CD4-positive, alpha-beta T cell treated with Interleukin-6 for 4 hours (primary cell): ENCODE measurements at places on chromosomes 16 and 17.
A peak's percentile ranks its signal among the peaks of the same experiment; 100 is the strongest.

DNA sequence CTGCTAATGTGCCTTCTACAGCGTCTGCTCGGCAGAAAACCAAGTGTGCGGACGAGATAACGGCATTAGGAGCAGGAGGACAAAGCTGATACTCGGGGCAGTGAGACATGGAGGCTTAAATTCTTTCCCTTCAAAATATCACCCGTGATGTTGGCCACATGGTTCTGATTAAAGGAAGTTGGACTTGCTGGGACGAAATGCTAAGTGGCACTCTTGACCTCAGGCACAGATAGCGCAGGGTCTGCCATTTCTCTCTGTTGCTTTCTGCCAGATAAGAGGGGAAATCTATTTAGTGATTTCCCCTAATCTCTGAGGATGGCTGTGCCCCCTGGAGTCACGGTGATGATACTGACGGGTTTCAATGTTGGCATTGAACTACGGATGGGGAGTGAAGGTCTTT lies 509.6 kb upstream of the EEF2KMT start:
- no peak for DNase-seq

DNA sequence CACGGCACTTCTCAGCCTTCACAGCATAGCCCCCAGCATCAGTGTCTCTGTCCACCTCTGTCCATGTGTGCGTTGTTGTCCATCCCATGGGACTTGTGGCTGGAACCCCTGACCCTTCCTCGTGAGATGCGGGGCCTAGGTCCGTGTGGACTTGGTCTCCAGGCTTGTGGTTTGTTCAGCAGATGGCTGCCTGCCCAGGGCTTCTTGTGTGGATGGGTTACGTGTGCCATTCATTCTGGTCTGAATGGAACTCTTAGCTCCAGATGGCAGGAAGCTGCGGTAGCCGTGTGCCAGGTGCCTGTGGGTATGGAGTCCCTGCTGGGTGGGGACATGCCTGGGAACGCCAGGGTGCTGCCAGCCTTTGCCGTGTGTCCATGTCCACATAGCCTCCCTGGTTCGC lies 31.7 kb upstream of the NUDT16L1 start:
- DNase-seq = no peak

- DNase-seq = no peak
These were observed 2.9 kb upstream of the NAGS start for GRCh38 chr17:44001461-44001920.

DNA sequence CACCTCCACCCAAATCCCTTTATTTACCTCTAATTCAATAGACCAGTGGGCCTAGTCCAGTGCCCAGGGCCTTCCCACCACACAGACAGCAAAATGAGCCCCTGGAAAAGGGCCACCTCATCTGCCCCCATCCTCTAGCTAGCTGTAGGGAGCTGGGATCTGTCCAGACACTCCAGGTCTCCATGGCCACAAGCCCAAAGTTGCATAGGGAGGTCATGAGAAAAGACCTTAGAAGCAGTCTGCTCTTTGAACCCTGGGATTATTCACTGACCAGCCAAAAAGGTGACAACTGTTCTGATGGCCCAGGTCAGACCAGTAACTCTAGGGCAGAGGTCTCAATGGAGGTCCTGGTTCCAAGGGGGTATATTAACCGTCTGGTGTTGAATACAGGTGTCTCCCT lies 2.0 kb downstream of the CUEDC1 start:
- no peak for DNase-seq

GRCh38 chr16:65936096-65936495 lies 430.4 kb upstream of the CDH5 start:
- no peak for DNase-seq

DNA sequence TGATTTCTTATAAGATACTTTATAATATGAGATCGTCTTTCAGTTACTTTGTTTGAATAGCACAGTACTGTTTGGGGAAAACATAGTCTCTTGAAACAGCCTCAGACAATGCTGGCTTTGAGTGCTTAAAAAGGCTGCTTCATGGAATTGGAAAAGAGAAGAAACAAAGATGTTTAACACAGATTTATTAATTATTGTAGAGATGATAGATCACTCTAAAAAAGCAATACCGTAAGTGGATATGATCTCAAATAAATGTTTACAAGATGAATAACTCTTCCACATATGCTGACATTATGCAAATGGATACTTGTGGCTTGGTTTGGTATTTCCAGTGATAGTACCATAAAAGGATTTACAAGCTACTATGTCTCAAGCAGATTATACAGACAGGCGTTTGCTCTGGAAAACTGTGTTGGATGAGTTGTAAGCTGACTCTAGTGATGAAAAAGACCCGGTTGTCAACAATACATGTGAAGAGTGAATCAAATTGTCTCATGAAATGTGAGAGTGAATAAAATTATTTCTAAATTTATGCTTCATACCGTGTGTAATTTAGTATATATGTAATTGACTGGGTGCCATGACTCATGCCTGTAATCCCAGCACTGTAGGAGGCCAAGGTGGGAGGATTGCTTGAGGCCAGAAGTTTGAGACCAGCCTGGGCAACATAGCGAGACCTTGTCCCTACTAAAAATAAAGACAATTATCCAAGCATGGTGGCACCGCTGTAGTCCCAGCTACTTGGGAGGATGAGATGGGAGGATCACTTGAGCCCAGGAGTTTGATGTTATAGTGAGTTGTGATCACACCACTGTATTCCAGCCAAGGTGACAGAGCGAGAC lies 105.4 kb downstream of the FTO start:
- no peak for DNase-seq

DNA sequence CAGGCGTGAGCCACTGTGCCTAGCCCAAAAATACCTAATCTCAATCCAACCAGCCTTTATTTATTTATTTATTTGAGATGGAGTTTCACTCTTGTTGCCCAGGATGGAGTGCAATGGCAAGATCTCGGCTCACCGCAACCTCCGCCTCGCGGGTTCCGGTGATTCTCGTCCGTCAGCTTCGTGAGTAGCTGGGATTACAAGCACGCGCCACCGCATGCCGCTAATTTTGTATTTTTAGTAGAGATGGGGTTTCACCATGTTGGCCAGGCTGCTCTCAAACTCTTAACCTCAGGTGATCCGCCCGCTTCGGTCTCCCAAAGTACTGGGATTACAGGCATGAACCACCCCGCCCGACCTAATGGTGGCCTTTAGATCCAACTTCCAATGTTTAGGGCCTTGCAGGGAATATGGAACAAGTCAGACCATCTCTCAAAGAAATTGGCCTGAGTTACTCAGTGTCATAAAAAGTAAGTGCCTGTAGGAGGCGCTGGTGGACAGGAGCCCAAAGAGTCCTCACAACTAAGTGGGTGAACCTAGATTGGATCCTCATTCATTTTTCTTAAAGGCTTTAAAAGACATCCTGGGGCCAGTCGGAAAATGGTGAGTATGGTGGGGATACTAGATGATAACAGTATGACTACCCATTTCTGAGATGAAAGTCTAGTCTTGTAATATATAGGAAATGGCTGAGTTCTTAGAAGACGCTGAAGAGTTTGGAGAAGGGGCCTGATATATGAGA lies 4.6 kb downstream of the ZSCAN10 start:
- DNase-seq = peak; percentile 74

DNA sequence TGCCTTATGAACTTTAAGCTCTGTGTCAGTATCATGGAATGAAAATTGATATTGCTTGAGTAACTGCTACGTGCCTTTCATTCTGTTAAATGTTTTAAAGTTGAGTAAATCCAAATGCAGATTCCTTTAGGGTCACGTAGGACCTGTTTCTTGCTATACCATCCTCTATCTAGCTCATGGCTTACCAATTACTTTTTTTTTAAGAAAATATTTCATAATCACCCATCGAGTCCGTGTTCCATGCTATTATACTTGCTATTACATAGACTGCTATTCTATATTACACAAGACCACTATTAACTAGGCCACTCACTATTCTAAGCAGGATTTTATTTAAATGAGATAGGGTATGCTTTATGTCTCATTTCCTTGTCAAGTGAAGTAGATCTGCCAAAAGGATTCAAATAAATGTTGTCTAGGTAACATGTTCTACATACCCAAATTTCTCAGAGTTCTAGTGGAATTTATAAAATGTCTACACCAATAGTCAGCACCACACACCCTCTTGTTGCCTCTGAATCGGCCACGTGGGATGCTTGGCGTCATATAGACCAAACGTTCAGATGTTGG lies 11.9 kb downstream of the ANKFN1 start:
- DNase-seq = no peak

- no peak for DNase-seq
These were observed 8.4 kb upstream of the PCTP start for GRCh38 chr17:55742272-55743102.
